ENCODE measurements at places on chromosomes 11 and 22. TPM values are rescaled to one million over a fixed set of nuclear protein-coding genes. Genes with fewer than 3 reads are reported as not detected.

RIC3 gene
- not detected for total RNA-seq

MYBPC3 gene
- total RNA-seq: not detected

POU2AF1 gene
- total RNA-seq: not detected

SEPTIN5 gene
- 25.8 TPM for total RNA-seq

OR10A2 gene
- total RNA-seq: not detected

OR10G8 gene
- total RNA-seq: not detected

C11orf86 gene
- not detected for total RNA-seq

CERK gene
- total RNA-seq: 26.0 TPM

GAL gene
- 0.49 TPM for total RNA-seq

MYOD1 gene
- total RNA-seq: not detected

TUB gene
- 6.3 TPM for total RNA-seq

ANO3 gene
- 0.36 TPM for total RNA-seq

TCN2 gene
- total RNA-seq: 34.8 TPM

GRAP2 gene
- not detected for total RNA-seq

IL18 gene
- total RNA-seq: not detected

APOBEC3C gene
- total RNA-seq: 19.0 TPM

CACNA1I gene
- not detected for total RNA-seq

PSMC3 gene
- total RNA-seq: 138 TPM

FOLR1 gene
- total RNA-seq: not detected

DNAJB7 gene
- not detected for total RNA-seq

CNGA4 gene
- not detected for total RNA-seq

GRK3 gene
- total RNA-seq: 7.6 TPM

All from cardiac atrium fibroblast (primary cell).